ENCODE measurements at places on chromosomes 5 and 9.

DNA sequence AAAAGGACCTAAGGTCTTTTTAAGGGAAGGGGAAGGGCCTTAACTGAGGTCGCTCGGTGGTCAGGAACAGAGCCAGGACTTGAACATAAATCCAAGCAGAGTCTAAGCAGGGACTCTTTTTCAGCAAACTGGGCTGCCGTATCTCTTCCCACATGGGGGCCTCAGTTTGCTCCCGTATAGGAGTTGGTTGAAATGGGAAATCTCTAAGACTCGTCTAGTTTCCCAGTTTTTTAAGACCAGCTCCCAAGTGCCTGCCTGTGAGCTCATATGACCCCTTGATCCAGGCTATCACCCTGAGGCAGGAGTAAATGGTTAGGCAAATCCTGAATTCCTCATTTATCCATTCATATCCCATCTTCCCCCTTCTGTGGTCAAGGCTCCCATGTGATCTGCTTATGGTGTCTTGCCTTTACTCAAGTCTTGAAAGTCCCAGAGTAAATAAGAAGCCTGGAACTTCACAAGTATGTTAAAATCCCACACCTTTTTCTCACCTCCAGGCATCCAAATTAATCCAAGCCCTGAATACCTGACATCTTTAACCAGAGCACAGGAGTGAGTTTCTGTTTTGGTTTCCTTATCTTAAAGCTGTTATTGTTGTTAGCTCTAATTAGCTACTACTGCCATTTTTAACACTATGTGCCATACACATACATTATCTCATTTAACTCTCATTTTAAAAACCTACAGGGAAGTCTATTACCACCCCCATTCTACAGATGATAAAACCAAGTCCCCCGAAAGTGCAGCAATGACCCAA lies 3.0 kb downstream of the ARSI start:
- no peak for DNase-seq

DNA sequence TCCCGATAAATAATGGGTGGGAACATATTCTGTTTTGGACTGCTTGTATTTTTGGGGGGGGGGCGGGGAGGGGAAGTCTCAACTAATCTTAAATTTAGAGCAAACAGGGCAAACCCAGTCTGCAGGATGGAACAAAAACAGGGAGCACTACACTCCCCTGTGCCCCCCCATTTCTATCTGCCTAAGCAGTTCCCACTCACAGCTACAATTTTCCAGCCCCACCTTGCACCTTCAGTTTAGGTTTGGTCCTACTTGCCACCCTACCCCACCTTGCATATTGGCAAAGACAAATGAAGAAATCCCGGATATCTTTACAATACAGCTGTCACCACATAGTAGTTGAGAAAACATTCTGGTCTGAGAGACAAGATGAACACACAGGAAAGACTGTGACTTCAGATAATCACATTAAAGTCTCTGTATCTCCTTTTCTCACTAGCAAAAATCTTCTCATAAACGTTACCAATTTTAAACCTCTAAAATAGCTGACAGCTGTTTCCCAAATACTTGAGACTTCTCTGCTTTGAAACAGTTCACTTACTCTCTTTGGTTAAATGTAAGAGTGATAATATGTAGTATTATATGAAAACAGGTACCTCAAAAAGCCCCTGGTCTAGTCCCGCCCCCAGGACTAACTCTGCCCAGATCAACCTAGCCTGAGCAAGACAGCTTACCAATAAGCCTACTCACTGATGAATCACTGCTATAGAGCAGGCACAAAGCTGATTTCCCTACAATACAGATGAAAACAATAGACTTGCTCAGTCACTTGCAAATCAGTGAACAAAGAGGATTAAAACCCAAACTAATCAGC lies 5.2 kb upstream of the RAPGEF6 start:
- no peak for DNase-seq

- no peak for DNase-seq
These were observed 93.6 kb upstream of the OTULINL start for GRCh38 chr5:14487897-14488570.

- no peak for DNase-seq
These were observed 292.1 kb upstream of the ELAVL2 start for GRCh38 chr9:24118190-24118589.

- no peak for DNase-seq
These were observed 289.2 kb downstream of the ZSWIM6 start for GRCh38 chr5:61621202-61621650.

DNA sequence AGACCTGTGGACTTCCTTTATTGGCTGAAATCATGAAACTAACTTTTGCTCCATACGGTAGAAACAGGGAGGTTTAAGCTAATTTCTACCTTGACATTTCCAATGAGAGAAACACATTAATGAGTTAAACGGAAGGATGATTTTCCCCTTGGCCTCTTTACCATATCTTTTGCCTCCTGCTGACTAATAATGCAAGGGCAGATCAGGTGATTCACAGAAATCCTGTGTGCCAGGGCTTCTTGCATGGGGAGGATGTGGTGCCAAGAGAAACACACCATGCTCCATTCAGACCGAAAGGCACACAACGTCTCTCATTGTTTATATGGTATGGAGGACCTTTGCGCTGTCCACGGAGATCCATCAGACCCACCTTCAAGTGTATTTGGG lies 17.4 kb upstream of the PRLR start:
- no peak for DNase-seq

GRCh38 chr5:145856285-145856818 lies 16.5 kb downstream of the GRXCR2 start:
- no peak for DNase-seq

GRCh38 chr5:32505756-32506155 lies 61.2 kb upstream of the ZFR start:
- DNase-seq, result peak; percentile 70

GRCh38 chr5:163478126-163478981 lies 17.9 kb downstream of the HMMR start:
- no peak for DNase-seq

GRCh38 chr5:74865804-74866595 lies at the start of gene FAM169A:
TSS of gene FAM169A (minus strand) at chr5:74866387. CDS start at chr5:74841676, 24,711 bp downstream.
- DNase-seq, result no peak

DNA sequence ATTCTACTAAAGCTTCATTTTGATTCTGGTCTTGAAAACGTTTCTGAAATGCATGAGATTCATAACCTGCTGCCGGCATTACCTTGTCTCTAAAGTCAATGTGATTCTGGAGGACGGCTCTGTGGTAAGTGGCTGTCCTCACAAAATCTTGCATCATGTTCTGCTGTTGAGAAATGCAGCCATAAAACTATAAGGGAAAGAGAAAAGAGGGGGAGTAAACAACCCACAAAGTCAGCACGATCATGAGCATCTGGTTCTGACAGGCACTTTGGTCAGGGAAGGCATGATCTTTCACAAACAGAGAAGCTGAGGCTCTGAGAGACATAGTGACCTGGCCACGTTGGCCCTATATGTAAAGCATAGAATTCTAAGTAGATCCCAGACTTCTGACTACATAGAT lies 168.9 kb upstream of the PUM3 start:
- no peak for DNase-seq

DNA sequence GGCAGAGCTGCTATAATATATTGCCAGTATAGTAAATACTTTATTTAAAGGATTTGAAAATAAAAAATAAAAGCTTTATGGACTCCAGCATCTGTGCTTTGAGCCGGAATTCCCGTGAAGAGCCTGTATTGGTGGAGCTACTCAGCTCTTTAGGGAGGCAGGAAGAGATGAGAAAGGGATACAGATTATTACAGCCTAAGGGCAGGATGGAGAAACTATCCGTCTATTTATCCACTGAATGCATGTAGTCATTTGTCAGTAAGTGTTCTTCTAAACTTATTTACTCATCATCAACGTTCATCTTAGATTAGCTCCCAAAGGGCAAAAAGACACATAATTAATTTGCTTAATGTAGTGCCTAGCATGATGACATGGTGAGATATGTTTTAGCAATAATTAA lies 48.4 kb downstream of the SLC1A1 start:
- DNase-seq, result no peak

DNA sequence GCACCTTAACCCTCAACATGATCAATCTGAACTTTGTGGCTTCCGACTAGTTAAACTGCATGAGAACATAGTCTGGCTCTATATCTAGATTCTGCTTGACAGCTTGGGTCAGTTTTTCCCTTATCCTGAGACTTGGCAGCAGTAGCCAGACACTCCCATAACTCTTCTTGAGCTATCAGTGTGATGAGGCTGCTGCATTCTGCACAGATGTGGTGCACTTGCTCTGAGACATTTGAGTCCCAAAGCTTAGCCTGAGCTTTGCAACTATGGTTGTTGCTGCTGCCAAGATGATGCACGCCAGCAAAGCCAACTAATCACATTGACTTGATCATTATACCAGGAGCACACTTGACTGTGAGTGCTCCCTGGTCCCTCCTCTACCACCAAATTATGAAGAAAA lies 36.2 kb downstream of the MOCS2 start:
- no peak for DNase-seq

DNA sequence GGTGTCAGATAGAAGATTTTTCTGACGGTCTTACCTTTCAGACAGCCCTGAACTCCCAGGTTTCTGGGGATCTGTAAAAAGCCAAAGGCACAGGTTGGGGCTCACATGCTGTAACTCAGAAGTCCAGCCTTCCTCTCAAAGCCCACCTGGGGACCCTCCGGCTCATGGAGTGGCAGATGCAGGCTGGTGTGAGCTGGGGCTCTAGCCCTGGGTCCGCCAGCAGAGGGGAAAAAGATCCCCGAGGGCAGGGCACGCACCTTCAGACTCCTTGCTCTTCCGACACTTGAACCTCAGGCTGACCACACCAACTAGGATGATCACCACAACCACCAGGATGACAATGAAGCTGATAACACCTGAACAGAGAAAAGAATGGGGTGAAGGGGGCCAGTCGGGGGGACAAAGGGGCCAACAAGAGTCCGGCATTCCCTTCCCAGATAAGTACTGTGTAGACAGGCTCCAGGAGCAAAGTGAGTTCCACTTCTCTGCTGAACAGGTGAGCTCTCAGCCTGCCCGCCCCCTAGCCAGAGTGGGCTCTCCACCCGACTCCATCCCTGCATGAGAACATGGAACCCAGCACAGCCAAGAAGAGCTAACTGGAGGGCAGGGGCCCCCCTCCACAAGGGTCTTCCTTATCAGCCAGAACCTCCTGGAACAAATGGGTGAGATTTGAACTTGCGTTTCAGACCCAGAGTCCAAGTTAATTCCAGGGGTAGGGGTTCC lies 7.8 kb downstream of the ECSCR start:
- DNase-seq, result no peak

- no peak for DNase-seq
These were observed 139.5 kb downstream of the MUSK start for GRCh38 chr9:110807956-110808598.

- DNase-seq, result no peak
These were observed 147.6 kb downstream of the PLK2 start for GRCh38 chr5:58312299-58312698.

DNA sequence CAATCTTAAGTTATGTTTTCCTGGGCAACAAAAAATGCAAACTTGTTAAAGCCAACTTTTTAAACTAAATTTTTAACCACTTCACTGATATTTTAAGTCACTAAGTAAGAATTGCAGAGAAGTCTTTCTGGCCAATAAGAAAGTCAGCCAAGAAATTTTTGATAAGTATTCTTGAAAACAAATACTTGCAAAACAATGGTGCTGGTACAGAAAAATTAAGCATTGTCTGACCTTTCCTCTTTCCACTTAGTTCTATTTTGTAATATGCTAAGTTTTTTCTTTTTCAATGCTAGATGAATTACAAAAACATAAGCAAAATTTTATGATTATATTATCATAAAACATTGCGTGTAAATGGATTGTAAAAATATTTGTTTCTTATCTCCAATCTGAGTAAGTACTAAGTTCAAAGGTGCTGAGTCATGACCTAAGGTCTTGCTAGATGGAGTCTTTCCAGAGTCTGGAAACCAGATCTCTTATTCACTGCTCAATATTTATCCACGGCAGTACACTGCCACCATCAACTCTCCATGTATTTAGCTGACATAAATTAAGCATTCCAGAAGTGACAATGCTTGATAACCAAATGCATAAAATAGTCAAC lies 139.7 kb downstream of the MEF2C start:
- no peak for DNase-seq

GRCh38 chr9:135275571-135276289 lies 188.3 kb downstream of the OLFM1 start:
- no peak for DNase-seq

GRCh38 chr5:16902846-16903245 lies 33.2 kb downstream of the MYO10 start:
- no peak for DNase-seq

All from fibroblast of skin of left biceps (primary cell).